ENCODE measurements at places on chromosomes 1 and 21.

GRCh38 chr1:27687906-27688305 is 15.9 kb upstream of the IFI6 start:
- no peak for DNase-seq

DNA sequence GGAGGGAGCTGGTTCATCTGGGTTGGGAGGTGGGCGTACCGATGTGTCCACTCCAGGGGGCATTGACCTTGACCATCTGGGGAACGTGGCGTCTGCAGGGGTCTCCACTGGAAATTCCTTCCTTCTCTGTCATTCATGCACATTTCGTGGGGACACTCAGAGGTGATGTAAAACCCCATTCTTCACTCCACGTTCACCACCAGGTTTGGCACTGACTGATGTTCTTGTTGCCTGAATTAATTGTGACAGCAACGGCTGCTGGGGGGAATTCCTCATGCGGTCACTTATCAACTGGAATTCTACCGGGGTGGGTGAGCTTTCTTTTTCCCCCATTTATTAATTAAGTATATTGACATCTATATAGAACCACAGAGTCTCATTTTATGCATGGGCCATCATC is 18.1 kb upstream of the POFUT2 start:
- DNase-seq: no peak

DNA sequence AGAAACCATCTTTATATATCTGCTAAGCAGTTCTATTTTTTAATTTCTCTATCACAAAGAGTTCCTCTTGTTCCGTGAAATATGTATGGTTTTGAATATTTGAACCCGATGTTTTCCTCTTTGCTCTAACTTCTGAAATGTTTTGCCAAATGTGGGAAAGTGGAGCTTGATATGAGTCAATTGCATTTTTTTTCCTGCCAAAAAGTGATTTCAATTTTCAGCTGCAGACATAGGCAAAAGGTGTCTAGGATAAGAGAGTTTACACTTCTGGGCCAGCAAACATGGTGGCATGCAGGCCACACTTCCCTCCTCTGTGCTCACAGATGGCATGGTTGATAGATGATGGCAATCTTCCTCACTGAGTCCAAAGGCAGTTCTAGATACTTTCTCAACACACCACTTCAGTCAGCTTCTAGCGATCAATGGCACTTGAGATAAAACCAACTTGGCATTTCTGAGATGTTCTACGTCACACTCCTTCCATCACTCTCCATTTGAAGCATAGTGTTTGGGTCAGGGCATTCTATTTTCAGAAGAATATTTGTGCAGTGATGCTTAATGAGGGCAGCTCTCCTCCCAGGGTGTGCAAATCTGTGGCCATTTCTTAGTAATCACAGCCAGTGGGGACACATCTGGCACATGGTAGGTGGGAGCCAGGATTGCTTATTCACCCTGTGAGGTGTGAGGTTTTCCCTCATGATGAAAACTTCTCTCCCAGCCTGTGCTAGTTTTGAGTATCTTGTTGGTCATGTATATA is 54.4 kb upstream of the SCAF4 start:
- no peak for DNase-seq

GRCh38 chr1:6391951-6392808 is 1.4 kb downstream of the ACOT7 start:
- no peak for DNase-seq

GRCh38 chr21:40215941-40216340 is 348.7 kb downstream of the PCP4 start:
- DNase-seq: no peak

DNA sequence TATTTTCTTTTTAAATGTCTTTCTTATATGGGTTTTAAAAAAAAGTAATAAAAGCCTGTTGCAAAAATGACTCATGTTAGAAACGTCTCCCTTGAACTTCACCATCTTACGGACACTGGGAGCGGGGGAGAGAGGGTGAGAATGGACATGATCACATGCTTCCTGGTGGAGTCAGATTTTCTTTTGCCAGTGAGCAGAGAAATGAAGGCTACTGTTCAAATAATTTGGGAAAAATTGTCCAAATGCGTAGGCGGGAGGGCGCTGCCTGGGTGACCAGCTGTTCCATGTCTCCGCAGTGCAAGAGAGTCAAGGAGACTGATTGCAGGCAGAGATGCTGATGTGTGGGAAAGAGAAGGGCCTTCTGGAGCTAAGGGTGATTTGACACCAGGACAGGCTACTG is 23.1 kb downstream of the EIF2D start:
- DNase-seq: no peak

DNA sequence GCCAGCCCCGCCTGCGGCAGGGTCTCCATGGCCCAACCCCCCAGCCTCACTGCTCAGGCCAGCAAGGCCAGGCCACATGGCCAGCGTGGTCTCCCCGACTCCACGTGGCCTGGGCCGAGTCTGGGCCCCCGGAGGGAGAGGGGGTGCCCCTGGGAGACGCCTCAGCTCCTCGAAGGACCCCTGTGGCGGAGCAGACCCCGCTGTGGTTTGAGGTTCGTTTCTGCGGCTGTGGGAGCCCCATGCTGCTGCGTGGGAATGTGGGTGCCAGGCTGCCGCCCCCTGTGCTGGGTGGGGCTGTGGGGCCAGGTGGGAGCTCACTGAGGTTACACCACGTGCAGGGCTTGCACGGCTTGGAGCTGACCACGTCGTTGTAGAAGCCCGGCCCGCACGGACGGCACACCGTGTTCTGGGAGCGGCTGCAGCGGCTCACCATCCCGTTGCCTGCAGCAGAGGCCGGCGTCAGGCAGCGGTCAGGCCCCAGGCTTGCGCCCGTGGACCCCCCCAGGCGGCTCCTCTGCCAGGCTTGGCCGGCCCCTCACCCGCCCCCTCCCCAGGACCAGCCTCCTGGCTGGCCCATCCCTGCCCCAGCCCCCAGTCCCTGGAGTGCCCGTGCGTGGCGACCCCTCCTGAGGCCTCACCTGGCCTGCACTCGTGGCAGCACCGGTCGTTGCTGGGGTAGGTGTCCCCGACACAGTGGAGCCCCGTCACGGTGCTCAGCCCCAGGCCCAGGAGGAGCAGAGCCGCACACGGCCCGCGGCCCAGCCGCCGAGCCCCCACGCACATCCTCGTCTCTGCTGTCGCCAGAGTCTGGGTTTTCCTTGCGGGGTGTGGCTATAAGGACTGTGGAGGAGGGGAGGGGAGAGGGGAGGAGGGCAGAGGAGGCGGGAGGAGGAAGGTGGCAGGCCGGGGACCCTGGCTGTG is at the start of gene TNFRSF4:
TSS of gene TNFRSF4 (minus strand) at position 809 of the 921 bp plus-strand sequence. CDS start at position 783, 26 bp downstream.
- DNase-seq: no peak

DNA sequence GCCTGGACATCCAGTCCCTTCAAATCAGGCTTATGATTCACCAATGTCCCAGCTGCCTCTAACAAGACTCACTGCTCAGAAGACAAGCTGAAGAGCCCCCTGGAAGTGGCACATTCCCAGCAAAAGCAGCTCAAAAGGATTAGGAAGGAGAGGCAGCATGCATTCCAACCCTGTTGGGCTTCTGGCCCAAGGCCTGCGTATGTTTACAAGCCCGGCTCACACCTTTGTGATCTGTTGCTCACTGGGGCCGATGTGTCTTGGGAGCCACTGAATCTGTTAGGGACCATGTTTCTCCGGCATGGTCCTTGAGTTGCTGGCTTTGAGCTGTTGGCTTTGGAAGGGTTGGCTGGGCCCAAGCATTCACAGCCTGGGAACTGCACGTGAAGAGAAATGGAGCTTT is 81.2 kb upstream of the C1orf174 start:
- no peak for DNase-seq

DNA sequence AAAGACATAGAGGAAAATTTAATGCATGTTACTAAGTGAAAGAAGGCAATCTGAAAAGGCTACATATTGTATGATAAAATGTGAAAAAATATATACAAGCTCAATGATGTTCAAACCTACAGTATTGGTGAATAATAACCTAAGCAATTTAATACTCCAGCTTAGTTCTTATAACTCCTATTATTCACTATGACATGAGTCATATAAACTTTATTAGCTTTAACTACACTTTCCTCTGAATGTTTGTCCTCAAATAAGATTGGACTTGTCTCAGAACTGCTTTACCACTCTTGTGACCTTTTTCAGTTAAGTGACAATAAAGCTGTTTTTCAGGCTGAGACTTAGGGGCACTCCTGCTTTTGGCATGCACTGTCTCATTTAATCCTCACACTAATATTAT is 50.9 kb downstream of the CNST start:
- no peak for DNase-seq

DNA sequence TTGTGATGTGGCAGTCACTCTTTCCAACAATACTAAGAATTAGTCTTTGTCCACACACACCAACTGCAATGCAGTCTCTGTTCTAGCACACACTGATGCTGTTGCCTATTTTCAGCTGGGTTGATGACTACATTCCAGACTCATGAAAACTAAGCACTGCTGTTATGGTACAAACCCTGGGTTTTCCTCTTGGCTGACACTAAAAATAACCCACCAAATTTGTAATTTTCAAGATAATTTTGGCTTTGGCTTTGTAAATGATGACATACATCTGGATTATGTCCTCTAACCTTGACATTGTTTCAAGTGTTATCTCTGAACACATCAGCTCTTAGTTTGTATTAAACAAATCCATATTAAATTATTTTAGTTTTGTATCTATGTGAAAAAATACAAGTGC is 444.8 kb downstream of the PTPRC start:
- no peak for DNase-seq

- no peak for DNase-seq
Observed at GRCh38 chr1:65948609-65949229, 156.0 kb downstream of the PDE4B start.

GRCh38 chr1:114116086-114116485 is 37.6 kb downstream of the SYT6 start:
- DNase-seq: no peak

GRCh38 chr1:21449906-21450305 is 10.0 kb downstream of the NBPF3 start:
- no peak for DNase-seq

All from GM18507 (cell line).